ENCODE measurements at places on chromosomes 11 and 22. TPM values are rescaled to one million over a fixed set of nuclear protein-coding genes. Genes with fewer than 3 reads are reported as not detected.

Gene PDGFB
- 16.9 TPM for total RNA-seq

Gene OR52N5
- total RNA-seq, result not detected

Gene DSCAML1
- total RNA-seq, result 1.0 TPM

Gene MRPL23
- 51.0 TPM for total RNA-seq

Gene BBOX1
- total RNA-seq, result not detected

Gene LMNTD2
- total RNA-seq, result 8.1 TPM

Gene CAPRIN1
- 160 TPM for total RNA-seq

Gene SLC22A12
- total RNA-seq, result not detected

Gene OR2AT4
- total RNA-seq, result not detected

Gene OR4C46
- not detected for total RNA-seq

Gene TSPAN18
- total RNA-seq, result 19.3 TPM

Gene NPTXR
- 8.6 TPM for total RNA-seq

Gene SLC37A2
- total RNA-seq, result 3.8 TPM

Gene ACRV1
- total RNA-seq, result not detected

Gene OR8D1
- not detected for total RNA-seq

Gene RNF141
- total RNA-seq, result 16.3 TPM

Gene SNX32
- 0.64 TPM for total RNA-seq

Gene CCDC116
- total RNA-seq, result 0.19 TPM

Gene KCNE3
- 0.28 TPM for total RNA-seq
